ENCODE measurements at places on chromosomes 2 and 18.

GRCh38 chr2:125553768-125554167 lies 1102.2 kb upstream of the GYPC start:
- no peak for DNase-seq

GRCh38 chr2:161839926-161840325 lies 215.7 kb downstream of the SLC4A10 start:
- DNase-seq, result no peak

GRCh38 chr2:128769457-128770142 lies 450.9 kb upstream of the HS6ST1 start:
- DNase-seq, result no peak

DNA sequence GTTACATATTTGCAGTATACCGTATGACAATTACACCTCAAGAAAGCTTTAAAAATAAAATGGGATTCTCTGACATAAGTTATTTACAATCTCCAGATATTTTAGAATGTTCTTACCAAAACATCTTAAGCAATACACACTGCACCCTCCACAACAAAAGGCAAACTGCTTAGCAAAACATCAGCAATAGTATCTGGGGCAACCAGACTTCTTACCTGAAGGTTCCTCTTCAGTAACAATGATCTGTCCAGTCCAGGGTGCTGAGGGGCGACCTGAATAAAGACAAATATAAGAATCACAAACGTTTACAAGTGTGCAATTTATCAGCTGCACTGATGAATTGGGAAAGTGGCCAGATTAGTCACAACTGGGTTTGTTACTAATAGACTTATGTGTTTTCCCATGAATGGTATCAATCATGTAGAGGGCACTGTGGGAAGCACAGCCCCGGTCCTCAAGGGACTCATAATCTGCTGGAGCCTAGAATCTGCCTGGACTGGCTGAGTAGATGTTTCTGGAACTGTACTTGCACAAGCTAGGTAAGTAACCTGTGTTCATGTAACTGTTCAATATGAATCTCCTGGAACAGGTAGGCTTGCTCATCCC lies 70.7 kb downstream of the MYOM1 start:
- no peak for DNase-seq

DNA sequence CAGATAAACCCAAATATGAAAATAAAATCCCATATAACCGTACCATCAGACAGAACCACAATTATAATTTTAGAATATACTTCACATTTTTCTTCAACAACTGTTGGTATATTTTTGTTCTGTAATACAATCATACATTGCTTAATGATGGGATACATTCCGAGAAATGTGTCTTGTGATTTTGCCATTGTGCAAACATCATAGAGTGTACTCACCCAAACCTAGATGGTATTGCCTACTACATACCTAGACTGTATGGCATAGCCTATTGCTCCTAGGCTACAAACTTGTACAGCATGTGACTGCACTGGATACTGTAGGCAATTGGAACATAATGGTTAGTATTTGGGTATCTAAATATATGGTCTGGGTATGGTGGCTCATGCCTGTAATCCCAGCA lies 30.6 kb downstream of the MAPRE3 start:
- DNase-seq, result no peak

GRCh38 chr2:170917957-170918356 lies 11.1 kb upstream of the GORASP2 start:
- no peak for DNase-seq

DNA sequence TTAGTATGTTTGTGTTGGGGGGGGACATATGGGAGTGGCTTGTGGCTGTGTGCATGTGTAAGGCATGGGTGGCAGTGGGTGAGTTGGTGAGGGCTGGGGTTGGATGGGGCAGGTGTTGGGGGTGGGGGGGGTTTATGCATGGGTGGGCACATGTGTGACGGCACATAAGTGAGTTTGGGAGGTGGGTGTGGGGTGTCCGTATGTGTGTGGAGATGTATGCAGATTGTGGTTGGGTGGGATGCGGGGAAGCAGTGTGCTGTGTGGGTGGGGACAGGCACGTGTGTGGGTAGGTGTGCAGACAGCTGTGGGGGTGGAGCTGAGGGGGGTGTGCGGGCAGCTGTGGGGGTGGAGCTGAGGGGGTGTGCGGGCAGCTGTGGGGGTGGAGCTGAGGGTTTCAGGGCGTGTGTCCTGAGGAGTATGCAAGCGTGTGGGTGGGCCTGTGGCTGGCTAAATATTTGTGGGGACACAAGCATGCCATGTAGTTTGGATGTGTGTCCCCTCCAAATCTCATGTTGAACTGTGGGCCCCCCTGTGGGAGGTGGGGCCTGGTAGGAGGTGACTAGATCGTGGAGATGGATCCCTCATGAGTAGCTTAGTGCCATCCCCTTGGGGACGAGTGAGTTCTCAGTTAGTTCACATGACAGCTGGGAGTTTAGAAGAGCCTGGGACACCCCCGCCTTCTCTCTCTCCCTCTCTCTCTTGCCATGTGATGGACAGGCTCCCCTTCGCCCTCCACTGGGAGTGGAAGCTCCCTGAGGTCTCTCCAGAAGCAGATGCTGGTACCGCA lies 59.4 kb downstream of the ANKMY1 start:
- DNase-seq, result no peak

DNA sequence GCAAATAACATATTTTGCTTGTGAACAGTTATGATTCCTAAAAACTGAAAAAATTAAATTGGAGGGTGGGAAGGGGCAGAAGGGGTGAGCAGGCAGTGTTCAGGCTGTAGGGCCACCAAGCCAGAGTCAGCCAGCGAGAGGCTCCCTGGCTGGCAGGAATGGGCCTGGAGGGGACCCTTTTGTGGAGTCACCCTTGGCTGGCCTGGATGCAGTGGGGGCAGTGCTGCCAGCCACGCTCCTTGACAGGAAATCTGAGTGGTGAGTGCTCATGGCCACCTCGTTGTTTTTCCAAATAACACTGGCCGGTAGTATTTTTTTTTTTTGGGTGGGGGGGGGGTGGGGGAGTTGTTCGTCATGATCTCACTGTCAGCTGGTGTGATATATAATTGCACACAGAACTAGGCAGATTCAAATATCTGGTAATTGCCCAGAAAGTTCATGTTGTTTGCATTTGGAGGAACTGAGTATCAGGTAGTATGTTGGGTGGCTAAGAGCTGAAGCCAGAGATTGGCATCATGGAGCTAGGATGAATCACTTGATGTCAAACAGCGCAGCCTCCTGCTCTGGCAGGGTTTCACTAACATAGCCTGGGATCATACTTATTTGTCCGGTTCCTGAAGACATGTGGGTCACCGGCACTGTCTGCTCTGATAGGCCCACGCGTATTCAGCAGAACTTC lies 160.0 kb downstream of the PTGR3 start:
- DNase-seq, result no peak

DNA sequence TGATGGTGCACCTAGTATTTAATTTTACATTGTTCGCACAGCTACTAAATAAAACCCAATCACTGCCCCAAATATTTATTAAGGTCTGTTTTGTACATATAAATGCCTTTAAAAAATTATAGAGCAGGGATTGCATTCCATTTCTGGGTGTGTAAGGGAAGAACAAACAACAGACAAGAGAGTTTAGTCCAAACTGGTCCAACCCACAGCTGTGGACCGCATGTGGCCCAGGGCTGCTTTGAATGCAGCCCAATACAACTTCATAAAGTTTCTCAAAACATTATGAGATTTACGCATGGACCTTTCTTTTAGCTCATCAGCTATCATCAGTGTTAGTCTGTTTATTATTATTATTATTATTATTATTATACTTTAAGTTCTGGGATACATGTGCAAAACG lies 114.8 kb upstream of the LRATD1 start:
- no peak for DNase-seq

DNA sequence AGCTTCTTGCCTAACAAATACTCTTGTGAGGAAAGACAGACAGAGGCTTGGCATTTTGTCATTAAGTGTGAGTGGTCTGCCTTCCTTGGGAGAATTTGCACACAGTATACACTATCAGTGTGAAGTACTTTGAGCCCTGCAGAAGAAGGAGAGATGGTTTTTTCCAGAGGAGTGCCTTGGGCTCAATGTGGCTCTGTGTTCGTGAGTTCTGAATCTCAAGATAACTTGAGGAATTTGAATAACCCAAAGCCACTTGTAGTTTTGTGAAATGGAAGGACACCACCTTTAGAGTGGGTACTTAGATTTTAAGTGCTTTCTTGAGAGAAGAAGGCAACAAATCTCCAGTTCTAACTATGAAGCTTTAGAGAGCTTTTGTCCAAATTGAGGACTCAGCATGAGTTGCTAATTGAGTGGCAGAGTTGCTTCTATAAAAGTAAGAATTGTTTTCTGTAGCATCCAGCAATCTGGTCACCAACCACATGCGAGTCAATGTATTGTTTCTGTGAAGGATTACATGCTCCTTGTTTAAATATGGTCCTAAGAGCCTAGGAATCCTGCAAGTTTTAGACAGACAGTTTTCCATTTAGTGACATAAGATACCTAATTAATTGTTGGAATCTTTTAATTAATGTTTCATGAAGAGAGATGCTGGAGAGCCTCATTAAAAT lies 68.3 kb downstream of the BABAM2 start:
- DNase-seq, result no peak

DNA sequence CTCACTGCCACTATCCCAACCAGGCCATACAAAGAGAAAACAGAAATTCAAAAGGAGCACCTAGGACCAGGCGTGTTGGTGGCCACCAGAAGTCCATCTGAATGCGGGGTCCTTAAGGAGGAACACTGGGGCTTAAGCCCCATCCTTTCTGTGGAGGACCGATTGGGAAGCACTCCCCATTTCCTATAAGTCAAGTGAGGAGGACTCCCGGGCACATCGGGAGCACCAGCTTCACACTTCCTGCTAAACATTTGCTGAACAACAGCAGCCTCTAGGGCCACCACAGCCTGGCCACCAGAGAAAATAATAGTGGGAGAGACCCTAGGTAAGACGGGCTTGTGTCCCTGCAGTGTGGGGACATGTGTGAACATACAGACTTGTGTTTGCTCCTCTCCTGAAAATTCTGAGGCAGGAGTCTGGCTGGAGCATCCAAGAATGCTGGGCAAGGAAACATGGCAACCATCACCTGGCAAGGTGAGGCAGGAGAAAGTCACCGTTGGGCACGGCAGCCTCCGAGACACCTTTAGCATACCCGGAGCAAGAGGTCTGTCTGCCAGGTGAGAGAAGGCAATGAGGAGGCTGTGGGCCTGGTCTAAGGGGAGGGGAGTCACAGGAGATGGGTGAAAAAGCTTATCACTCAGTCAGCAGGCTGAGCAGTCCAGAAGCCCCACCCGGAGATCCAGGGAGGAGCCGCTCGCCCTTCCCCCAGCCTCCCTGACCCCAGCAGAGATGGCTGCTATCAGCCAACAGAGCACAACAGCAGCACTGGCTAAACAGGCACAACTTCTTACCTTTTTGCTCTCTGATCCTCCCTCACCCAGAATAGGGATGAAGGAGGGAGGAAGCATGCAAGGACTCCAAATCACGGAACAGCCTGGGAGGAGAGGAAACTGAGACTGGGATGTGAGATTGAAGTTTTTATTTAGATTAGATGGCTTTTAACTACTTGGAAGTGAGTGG lies 282.3 kb downstream of the EIPR1 start:
- no peak for DNase-seq

- no peak for DNase-seq
Observed at GRCh38 chr2:196941398-196942078, 15.0 kb upstream of the PGAP1 start.

GRCh38 chr2:10466801-10467200 lies 18.7 kb upstream of the ODC1 start:
- no peak for DNase-seq

DNA sequence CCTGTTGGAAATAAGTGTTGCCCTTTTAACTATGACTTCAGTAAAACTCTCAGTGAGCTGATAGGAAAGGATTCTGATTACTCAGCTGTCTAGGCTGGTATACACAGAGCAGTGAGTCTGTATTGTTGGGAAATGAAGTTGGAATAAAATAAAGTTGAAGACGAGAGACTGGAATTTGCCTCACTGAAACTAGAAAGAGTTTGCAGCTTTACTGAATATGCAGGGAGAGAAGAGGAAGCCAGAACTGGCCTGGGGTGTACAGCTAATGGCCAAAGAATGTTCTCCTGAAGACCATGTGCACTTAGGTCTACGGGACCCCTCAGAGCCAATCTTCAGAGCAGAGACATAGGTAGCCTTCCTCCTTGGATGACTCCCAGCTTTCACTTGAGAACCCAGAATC lies 26.5 kb downstream of the EIF4E2 start:
- DNase-seq, result no peak

DNA sequence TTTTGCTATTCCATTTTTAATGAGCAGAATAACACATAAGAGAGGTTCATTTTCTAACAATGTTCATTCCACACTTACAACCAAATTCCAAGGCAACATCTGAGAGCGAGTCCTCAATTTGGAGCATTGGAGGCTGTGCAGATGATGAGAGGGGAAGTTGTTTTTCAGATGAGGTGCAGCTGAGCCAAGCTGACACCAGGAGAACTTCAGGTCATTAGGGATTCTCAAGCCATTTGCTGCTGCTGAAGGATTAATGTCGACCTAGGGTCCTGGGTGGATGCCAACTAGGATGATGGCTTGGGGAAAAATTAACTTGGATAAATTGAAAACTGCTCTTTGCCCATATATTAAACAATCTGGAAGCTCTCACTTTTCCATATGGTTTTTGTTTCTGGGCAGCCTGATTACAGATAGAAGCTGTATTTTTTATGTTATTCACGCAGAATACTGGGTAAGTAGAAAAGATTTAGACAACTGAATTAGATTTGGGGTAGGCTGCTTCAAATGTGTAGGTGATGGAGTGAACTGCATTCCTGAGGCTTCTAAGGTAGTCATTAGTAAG lies 206.4 kb upstream of the SLC39A10 start:
- DNase-seq, result no peak

DNA sequence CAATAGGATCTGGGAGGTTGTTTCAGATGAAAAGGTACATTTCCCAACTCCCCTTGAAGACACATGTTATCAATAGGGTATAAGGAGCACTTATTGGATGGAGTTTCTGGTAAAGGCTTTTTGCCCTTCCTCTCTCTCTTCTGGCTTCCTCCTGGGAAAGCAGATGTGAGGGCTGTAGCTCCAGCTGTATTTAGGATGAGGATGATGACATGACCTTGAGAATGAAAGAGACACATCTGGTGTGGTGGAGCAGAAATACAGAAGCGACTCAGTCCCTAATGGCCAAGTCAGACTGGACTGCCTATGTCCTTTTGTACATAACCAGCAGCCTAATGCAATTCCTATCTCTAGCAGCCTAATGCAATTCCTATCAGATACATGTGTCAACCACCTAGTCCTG lies 100.9 kb upstream of the NXPH2 start:
- no peak for DNase-seq

- DNase-seq, result no peak
Observed at GRCh38 chr2:210177769-210178168, 6.6 kb upstream of the KANSL1L start.

All from CD4-positive, alpha-beta T cell treated with Interleukin-17A for 1 hour (primary cell).